ENCODE measurements at places on chromosomes 3 and 15. TPM values are rescaled to one million over a fixed set of nuclear protein-coding genes. Genes with fewer than 3 reads are reported as not detected.

ACTRT3 gene
- 4.0 TPM for polyA plus RNA-seq

HDC gene
- 2.9 TPM for polyA plus RNA-seq

CPN2 gene
- 0.16 TPM for polyA plus RNA-seq

TTLL13 gene
- not detected for polyA plus RNA-seq

P2RY12 gene
- polyA plus RNA-seq, result 0.92 TPM

PIF1 gene
- 3.6 TPM for polyA plus RNA-seq

TPRG1 gene
- polyA plus RNA-seq, result 3.3 TPM

MORC1 gene
- not detected for polyA plus RNA-seq

ECE2 gene
- not detected for polyA plus RNA-seq

SEC61A1 gene
- polyA plus RNA-seq, result 116 TPM

PPIB gene
- 322 TPM for polyA plus RNA-seq

WDR72 gene
- 0.30 TPM for polyA plus RNA-seq

GOLGA6L22 gene
- polyA plus RNA-seq, result not detected

AADACL2 gene
- not detected for polyA plus RNA-seq

RARB gene
- polyA plus RNA-seq, result 19.1 TPM

TTBK2 gene
- polyA plus RNA-seq, result 9.6 TPM

EXD1 gene
- polyA plus RNA-seq, result not detected

HYAL1 gene
- 2.2 TPM for polyA plus RNA-seq
